Activated CD4-positive, CD25-positive, alpha-beta regulatory T cell (primary cell): ENCODE measurements at places on chromosomes 6 and 20.

- DNase-seq, result no peak
Measured at GRCh38 chr20:23299673-23300050, 50.9 kb upstream of the NXT1 start.

DNA sequence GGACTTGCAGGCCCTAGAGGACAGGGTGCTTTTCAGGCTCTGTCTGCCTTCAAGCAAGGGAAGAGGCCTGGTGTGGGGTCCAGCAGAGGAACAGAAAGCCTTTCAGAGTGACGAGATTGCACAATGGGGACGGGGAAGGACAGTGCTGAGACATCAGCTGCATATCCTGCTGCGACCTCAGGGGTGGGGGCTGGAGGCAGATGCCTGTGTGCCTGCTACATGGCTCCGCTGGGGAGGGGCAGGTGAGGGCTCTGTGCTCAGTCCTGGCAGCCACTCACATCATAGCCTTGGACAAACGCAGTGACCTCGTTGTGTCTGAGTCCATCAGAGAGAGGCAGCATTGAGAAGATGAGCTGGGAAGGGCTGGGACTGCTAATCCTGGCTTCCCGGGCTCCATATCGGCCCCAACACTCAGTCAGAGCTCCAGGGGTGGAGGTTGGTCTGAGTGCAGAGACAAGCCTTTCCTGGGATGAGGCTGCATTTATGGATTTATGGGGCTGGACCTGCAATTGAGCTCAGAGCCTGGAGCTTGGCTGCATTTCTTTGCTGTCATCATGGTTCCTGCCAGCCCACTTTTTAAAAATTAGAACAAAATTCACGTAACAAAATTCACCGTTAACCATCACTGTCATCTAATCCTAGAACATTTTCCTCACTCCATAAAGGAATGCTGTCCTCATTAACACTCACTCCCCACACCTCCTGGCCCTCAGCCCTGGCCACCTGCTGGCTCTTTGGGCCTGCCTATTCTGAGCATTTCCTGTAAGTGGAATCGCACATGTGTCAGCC, 196.9 kb upstream of the SLC24A3 start:
- no peak for DNase-seq

DNA sequence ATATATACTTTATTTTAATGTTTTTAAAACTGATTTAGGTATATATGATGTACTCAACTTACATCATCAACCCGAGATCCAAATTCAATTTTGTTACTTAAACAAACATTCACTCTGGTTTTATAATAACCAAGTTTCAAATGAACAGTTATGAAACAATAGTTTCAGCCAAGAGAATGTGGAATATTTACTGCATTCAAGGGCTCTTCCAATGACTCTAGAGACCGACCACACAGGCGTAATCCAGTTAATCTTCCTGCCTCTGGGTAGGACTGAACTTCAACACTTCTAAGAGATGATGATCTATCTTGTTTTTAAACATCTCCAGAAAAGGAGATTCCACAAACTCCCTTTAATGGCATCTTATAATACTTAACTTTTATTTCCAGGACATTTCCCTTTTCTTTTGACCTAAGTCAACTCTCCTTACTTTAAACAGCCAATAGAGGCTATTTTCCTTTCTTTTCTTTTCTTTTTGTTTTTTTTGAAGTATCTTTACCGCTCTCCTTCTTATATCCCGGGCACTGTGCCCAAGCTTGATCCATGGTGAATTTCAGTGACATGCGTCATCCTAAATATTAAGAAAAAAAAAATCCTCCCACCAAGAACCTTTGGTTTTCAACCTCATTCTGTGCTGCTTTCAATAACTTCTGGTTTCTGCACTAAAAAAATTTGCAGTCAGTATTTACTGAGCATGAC, 110.1 kb downstream of the KIF13A start:
- DNase-seq, result no peak

DNA sequence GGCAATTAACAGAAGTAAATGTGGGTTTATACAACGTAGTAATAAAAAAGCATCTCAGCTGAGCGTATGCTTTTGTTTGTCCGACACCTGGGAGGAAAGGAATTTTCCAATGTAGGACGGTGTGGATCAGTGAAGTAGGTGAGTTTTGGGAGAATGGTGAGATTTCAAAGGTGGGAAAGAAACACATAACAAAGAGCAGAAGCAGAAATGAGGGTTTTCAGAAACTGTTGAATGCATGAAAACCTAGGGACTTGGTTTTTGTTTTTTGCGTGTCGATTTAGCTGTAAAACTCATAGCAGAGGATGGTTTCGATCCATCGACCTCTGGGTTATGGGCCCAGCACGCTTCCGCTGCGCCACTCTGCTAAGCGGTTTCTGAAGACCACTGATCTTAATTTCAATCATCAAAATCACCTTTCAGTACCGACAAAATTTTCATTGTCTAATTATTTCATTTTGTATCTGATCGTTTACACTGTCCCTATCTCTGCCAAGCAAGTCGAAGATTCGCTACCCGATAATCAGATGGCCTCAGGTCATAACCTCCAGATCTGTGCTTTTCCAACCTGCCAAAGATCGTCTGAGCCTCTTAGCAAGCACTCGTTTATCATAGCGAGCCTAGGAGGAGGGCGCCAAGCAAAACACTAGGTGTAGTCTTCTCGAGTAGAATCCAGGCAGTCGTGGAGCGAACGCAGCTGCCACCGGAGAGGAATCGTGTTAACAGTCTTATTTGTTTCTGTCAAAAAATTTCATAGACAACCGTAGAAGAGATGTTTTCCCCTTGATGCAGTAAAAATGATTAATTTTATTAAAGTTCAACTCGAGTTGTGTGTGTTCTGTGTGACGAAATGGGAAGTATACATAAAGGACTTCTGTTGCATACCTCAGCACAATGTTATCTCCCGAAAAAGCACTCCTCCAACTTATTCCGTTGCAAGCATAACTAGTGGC, 20.9 kb upstream of the POM121L2 start:
- DNase-seq, result no peak

- no peak for DNase-seq
Measured at GRCh38 chr20:24723186-24723585, 225.9 kb upstream of the CST7 start.

GRCh38 chr20:856361-856775, 22.9 kb downstream of the FAM110A start:
- no peak for DNase-seq

DNA sequence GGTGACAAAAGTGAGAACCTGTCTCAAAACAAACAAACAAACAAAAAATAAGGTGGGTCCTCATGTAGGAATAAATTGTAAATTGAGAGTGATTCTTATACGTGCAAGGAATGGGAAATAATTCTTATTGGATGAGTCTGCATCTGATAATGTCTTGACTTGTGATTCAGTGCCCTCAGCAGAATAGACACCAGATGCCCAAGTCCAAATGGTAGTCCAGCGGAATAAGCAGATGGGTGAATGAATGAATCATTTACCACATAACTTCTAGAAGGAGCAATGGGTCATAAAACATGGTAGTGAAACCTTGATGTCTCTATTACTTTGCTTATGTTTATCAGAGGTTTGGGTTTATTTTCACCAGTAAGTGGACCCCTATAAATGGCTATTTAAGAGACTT, 747.7 kb downstream of the PHF3 start:
- no peak for DNase-seq

GRCh38 chr20:49361862-49362660, 84.2 kb upstream of the ZNFX1 start:
- no peak for DNase-seq

DNA sequence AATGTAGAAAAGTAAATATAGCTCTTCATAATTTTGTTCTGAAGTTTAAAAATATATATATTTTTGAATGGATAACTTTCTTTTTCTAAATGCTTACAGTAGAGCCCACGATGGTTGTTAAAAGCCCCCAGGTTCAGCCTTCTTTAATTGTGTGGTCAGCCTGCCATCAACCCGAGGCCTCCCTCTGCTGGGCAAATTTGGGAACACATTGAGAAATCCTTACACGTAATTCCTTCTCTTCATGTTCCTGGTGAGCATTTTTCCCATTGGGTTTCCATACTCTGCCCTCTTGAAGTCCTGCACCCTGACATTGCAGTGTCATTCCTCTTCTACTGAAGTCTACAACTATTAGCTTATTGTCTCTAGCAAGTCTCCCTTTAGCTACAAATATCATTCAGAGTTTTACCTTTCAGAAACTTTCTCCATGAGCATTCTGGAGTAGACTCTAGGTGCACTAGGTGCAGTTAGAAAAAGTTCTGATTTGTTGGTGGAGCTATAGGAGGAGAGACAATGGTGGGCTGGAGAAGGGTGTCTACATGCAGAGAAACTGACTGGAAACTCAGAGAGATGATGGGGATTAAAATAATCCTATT, 40.6 kb downstream of the TRIM38 start:
- peak; percentile 4 for DNase-seq

DNA sequence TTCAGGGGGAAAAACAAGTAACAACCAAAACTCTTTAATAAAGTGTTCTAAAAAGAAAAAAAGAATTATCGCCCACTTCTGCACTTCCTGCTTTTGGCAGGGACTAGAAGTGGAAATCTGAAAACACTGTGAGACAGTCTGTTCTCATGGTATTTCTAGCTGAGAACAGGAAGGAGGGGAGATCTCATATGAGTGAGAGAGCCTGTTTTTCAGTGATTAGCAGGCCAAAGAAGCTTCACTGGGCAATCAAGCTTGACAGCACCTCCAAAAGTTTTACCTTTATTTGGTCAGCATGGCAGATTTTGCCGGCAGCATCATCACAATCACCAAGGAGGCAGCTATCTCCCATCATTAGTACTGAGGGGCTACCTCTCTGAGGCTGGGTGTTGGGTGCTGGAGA, 79.5 kb upstream of the ATXN1 start:
- DNase-seq, result no peak

DNA sequence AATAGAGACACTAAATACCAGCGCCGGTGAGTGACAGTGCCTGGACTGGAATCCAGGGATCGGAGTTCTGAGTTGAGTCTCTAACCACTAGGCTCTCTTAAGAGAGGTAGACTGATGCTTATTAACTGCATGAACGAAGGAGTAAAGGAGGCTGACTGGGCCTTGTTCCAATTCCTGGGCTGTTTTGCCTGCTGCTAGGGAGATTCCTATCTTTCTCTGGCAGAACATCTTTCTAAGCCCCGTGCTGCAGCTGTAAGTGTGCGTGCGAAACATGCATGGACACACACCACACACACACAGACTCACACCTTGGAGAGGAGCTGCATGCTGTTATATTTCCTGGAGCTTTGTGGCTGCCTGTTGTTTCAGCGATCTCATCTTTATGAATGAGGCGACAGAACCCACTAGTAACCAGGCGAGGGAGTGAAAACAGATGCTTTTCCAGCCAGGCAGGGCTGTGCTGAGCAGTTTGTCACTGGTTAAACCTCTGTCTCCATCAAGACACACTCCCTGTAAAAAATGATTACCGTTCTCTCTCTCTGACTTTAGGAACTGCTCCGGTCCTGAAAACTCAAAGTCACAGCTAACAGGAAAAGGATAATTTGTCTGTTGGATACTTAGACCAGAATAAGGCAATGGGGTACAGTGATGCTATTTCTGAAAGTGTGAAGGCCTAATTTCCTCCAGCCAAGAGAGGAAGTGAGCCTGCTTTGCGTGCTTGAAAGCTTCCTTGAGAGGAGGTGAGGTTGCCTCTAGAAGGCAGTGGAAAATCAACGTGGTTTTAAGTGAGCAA, 157.4 kb upstream of the ZNF217 start:
- DNase-seq, result no peak

GRCh38 chr20:57405236-57406016, 14.2 kb downstream of the RBM38 start:
- DNase-seq, result no peak

- DNase-seq, result no peak
Measured at GRCh38 chr6:156219973-156220372, 557.2 kb upstream of the ARID1B start.

- no peak for DNase-seq
Measured at GRCh38 chr6:151255811-151256210, 16.0 kb downstream of the AKAP12 start.

- DNase-seq, result no peak
Measured at GRCh38 chr6:99605074-99605734, 1.4 kb upstream of the PRDM13 start.

- no peak for DNase-seq
Measured at GRCh38 chr20:22339091-22339881, 245.1 kb downstream of the FOXA2 start.

DNA sequence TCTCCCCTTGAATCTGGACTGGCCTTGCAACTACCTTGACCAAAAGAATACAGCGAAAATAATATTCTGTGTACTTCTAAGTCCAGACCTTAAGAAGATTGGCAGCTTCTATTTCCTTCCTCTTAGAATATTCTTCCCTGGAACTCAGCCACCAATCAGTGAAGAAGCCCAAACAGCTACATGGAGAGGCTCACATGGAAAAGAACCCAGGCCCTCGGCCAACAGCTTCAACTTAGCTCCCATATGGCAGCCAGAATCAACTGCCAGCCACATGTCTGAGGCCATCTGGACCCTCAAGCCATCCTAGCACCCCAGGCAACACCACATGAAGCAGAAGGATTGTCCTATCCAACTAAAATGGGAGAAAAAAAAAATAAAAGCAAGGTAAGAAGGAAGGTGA, 178.8 kb downstream of the IBTK start:
- DNase-seq, result no peak

DNA sequence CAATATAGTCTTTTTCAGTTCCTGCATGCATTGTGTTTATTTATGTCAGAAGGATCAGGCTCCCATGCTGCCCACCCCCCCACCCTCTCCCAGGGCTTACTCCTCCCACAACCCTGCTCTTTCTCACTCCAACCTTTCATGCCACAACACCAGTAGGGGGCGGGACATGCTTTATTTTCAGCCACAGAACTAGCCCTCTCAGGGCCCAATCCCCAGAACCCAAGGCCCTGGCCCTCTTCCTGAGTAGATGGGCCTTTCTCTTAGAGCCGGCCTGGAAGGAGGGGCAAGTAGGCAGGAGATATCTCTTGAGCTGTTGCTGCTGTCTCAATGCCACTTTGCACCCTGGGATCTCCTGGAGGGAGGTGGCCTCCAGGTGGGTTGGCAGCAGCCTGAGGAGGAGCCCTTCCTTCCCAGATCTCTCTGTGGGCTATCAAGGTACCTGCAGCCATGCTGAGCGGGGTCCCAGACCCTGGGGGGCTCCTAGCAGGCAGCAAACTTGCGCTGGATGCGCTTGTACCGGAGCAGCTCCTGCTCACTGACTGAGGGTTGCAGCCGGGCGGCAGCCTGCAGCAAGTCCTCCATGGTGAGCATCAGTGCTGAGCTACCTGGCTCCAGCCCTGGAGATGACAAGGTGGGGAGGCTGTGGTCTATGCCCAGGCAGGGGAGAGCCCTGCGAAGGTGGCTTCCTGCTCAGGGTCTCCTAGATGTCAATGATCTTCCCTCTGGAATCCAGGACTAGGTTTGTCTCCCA, 3.5 kb downstream of the GNMT start:
- peak; percentile 9 for DNase-seq

- no peak for DNase-seq
Measured at GRCh38 chr6:168190014-168190405, 111.0 kb upstream of the FRMD1 start.
